ENCODE measurements at places on chromosomes 5 and 9.

GRCh38 chr5:139393497-139394122, 1.3 kb downstream of the PROB1 start:
- no peak for DNase-seq

DNA sequence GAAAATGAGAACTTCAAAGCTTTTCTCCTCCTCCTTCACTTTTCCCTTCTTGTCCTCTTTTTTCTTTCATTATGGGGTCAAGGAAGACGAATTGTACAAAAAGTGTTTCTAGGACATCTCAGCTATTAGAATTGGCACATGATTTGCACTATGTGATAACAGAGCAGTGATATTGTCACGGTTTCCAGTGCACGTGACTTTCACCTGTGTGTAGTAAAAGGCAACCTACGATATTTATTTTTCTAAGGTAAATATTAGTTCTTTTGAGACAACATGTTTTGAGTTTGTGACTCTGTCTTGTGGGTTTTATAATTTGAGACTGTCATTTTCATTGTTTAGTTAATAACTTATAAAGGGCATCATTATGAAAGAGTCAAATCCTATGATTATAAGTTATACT, 213.1 kb downstream of the PSAT1 start:
- no peak for DNase-seq

DNA sequence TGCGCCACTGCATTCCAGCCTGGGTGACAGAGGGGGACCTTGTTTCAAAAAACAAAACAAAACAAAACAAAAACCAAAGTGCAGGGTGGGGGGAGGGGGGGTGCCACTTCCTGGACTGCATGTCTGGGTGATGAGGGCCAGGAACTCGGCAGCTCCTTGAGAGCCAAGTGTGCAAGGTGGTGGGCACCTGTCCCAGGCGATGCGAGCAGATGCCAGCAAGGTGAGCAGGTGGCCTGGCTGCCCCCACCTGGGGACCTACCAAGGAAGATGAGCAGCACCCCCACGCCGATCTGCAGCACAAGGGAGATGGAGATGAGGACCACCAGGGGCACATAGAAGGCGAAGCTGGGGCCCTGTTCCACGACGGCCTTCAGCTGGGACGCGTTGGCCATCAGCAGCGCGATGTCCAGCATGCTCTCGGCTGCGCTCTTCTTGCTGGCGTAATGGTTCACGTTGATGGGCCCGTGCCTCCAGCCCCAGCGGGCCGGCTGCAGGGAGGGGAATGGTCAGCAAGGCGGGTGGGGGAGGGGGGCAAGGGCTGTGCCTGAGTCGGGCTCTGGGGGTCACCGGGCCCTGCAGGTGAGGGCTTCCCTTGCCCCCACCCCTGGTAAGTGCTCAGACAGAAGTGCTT, 7.8 kb downstream of the NINJ1 start:
- no peak for DNase-seq

DNA sequence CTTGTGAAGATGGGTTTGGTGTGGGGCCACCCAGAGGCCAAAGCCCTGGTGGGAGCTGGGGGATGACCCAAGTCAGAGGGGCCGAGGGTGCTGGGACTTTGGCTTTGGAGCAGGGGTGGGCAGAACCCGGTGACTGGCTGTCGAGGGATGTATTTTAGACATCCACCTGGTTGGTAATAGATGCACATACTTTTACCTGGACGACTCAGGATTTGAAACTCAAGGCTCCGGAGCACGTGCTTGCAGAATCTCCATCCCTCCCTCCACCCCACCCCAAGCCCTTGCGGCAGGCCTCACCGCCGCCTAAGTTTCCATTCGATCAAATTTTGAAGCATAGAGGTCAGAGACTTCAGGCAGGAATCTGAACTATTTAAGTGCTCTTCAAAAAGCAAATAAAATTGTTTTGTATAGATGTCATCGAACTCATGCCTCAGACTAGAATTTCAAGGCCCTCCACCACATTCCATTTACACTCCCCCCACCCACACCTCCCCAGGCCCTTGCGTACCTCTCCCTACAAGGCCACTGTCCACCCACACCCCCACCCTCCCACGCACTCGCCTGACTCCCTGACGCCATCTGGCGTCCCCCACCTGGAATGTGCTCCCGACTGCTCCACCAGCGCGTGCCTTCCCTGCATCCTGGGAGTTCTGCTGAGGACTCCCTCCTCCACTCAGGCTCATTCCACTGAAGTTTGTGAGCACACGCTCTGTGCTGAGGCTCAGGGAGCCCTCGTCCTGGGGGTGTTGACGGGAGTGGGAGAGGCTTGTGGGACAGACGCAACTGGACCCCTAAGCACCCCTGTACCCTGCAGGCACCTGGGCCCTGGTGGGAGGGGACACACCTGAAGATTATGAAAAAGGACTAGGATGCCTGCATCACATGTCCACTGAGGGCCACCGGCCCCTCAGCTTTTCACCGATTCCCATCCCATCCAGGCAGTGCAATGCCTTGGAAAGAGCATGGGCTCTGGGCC, 56.4 kb upstream of the RPL26L1 start:
- no peak for DNase-seq

DNA sequence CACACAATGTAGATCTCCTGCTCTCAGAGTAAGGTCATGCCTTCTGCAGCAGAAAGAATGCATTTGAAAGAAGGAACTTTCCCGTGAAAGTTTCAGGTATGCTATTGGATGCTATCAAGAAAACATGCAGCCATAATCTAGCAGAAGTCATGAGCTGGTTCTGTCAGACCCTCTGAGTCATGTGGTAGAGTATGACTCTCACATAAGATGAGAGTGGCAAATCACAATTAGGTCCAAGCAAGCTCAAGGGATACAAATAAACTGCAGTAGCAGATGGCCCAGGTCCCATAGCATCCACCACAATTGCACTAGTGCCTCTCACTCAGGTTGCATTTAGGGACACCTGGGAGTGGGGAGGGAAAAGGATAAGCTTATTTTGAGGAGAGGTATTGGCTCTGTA, 292.8 kb downstream of the ASTN2 start:
- DNase-seq: no peak

- DNase-seq: no peak
Measured at GRCh38 chr9:28197653-28198052, 624.4 kb upstream of the C9orf72 start.

- DNase-seq: no peak
Measured at GRCh38 chr9:111900151-111900857, 3.7 kb downstream of the UGCG start.

GRCh38 chr9:116349684-116350083, 196.1 kb downstream of the PAPPA start:
- no peak for DNase-seq

GRCh38 chr9:27638716-27639115, 65.4 kb upstream of the C9orf72 start:
- no peak for DNase-seq

DNA sequence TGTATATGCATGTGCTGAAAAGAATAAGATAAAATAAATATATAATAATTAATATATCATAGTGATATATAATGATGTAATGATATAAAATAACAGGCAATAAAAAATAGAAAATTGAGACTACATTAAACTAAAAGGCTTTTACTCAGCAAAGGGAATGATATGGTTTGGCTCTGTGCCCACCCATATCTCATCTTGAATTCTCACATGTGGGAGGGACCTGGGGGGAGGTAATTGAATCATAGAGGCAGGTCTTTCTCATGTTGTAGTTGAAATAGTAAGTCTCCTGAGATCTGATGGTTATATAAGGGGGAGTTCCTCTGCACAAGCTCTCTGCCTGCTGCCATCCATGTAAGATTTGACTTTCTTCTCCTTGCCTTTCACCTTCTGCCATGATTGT, 1550.9 kb upstream of the CDH6 start:
- DNase-seq: no peak

GRCh38 chr5:99646011-99646647, 717.3 kb upstream of the CHD1 start:
- no peak for DNase-seq

- no peak for DNase-seq
Measured at GRCh38 chr9:35757226-35757891, 3.3 kb upstream of the MSMP start.

GRCh38 chr9:28821240-28821639, 1248.0 kb upstream of the C9orf72 start:
- DNase-seq: no peak

GRCh38 chr5:127950707-127951391, 132.7 kb upstream of the SLC12A2 start:
- no peak for DNase-seq

DNA sequence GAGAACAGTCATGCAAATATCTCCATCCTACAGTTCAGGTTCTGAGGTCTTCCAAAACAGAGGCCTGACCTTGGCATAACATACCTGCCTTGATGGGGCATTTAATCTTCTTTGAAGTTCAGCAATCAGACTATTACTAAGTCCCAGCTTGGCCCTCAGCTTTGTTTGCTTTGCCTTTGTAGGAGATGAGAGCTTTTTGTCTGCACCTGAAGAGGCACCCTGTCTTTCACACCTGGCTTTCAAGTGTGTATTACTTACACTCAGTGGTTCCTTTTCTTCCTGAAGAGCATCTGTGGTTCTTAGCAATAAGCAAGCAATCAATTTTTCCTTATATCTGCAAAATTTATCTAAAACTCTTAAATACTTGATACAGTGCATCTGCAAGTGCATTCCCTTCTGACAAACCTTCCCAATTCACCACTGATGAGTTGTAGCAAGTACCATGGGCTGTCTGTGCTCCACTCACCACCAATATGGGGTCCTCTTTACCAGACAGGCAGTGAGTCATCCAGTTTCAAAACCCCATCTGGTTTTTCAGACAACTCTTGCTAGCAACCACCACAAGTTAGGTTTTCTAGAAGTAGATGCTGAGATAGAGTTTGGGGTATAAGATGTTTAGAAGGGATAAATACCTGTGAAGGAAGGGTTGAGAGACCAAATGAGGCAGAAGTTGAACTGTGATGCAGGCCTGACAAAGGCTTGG, 100.2 kb downstream of the HINT1 start:
- DNase-seq: no peak

DNA sequence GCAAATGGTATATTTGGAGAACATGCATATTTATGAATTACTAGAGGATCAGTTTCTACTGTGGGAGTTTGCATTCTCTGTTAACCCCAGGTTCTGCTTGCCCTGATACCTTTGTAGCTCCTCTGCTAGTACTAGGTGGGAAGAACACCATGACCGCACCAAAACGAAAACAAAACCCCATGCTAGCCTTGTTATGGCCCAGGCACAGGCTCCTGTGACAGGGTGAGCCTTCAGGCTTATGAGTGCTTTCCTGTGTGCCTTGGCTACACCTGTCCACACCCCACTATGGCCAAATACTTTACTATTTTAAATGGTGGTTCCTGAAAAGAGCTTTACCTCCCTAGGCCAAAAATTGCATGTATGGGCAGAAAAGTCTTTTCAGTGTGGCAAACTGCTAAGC, 94.8 kb downstream of the PPIC start:
- DNase-seq: no peak

GRCh38 chr9:95669253-95669652, 152.5 kb upstream of the PTCH1 start:
- no peak for DNase-seq

DNA sequence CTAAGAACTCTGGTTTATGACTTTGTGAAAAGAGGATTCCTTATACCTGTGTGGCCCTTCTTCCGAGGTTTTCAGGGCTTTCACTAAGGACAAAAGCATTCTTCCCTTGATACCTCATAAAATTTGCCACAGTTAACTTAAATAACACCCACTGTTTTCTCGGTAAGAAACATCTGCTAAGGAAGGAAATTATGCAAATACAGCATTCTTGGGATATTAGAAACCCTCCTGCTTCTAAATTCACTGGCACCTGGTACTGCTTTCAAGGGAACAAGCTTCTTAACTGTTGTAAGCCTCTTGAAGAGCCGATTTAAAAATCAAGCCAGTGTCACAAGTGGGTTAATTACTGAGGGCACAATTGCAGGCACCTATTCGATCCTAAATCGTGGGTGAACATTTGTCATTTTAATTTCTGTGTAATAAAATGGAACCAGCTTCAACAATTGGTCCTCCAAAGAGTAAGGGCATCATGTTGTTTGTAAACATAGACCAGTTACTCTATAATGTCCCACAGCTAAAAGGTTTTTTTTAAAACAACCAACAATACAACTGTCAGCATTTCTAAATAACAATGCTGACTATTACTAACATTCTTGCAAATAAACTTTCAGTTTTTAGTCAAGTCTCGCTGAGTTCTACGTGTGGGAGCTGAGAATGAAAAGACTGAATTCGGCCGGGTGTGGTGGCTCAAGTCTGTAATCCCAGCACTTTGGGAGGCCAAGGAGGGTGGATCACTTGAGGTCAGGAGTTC, 26.6 kb downstream of the AK3 start:
- DNase-seq: no peak

DNA sequence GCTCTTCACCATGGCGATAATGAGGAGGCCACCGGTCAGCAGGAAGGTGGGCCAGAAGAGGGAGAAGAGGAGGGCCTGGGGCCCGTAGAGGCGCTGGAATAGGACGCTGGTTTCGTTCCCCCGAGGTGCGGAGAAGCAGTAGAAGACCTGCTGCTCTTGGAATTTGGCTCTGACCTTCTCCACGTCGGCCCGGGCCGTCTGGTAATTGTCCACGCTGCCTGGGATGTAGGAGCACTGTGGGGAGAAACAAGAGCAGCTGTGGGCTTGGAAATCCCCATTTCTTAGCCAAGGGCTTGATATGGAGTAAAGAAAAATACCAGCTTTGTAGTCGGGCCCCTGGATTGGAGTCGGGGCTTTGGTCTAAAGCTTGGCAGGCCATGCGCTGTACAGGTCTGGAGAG, 10.4 kb downstream of the KCNMB1 start:
- DNase-seq: no peak

DNA sequence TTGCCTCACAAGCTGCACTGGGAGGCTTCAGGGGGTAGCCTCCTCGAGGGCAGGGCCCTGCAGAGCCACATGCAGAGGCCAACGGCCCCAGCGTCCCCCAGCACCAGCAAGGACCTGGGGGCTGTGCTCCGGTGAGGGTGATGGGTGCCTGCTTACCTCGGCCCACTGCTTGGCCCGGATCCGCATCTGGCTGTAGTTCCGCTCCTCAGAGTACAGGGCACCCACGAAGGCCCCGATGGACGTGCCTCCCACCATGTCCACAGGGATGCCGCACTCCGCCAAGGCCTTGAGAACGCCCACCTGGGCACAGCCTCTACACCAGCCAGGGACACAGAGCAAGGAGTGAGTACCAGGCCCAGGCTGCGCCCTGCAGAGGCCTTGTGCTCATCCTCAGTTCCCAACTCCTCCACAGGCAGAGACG, 8.0 kb upstream of the NSMF start:
- no peak for DNase-seq

- no peak for DNase-seq
Measured at GRCh38 chr5:55578771-55579170, 44.0 kb upstream of the PLPP1 start.
